ENCODE measurements at places on chromosomes 7 and 10.

DNA sequence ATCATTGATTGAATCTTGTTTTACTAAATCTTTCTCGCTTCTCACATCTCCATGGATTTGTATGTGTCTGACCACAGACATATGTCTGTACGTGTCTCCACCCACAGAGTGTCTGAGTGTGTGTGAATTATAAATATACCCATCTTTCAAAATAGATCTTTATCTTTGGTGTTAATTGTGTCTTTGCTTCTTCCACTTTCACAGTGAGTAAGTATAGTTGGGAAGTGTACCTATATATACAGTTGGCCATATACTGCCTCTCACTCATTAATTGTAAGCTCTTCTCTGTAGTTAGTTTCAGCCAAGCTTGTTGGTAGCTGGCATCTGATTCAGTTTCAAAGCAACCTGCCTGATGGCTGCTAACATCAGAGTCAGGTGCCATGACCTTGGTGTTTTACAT is 18.4 kb downstream of the EEPD1 start:
- DNase-seq: no peak

DNA sequence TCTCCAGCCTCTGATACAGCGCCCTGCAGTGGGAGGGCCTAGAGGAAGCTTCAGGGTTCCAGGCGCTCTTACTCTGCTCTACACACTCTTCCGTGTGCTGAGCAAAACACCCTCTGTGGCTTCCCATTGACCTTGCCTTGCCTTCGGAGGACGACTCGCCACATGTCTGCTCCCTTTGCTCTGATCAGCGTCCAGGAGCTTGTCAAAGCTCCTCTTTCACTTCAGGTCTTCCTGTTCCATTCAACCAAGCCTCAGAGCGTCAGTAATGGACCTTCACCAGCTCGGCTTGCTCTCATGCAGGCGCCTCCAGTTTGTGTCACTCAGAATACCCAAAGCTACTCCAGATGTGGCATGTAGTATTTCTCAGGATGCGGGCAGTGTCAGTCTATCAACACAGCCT is 173.9 kb downstream of the ARID5B start:
- no peak for DNase-seq

DNA sequence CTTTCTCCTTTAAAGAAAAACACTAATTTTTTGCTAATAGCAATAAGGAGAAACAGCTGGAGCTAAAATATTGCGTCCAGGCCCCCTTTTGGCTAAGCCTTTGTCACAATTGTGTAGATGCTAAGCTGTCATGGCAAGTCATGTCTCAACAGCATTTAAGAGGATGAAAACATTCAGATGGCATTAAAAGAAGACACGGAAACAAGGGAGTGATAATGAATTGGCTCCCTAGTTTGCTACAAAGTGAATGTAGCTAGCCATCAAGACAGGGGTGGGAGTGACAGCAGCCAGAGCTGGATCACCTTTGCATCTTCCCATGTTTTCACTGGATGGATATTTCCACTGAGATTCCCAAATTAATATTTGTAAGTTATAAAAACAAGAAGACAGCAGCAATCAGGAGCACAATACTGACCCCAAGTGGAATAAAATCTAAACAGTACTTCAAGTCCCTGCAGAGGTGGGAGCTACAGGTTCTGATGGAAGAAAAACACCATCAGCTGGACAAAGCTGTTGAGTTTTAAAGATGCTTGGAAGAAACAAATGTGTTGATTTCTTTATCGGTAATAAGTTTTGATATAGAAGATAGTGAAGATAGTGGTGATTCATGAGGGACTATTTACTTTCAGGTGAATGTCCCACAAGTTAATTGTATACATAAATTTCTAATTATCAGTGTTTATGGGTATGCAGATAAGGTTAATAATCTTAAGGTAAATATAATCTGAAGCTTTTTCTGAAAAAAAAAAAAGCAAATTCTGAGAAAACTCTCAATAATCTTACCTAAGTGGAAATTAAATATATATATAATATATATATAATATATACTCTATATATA is 129.4 kb downstream of the SLC16A9 start:
- DNase-seq: peak; percentile 63

DNA sequence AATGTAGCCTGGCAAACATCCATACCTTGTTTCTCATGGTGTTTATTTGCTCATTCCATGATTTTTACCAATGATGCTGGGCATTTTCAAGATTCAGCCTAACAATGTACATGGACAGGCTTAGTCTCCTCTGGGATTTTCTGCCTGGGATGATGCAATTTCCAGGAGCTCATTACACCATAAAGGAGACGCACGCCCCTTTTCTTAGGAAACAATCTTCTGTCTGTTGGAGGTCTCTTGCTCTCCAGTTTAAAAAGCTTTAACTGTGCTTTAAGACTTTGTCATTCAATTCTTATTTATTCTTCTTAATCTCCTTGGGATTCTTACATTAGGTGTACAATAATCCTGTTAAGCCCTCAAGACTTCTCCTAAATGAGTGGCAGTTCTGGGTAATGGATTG is 150.3 kb upstream of the NRP1 start:
- DNase-seq: peak; percentile 35

- DNase-seq: no peak
Observed at GRCh38 chr7:142002179-142002578, 6.5 kb downstream of the MGAM start.

GRCh38 chr7:3955751-3956696 is 655.0 kb downstream of the SDK1 start:
- peak; percentile 60 for DNase-seq

- no peak for DNase-seq
Observed at GRCh38 chr10:62414359-62414758, 40.2 kb downstream of the ZNF365 start.

DNA sequence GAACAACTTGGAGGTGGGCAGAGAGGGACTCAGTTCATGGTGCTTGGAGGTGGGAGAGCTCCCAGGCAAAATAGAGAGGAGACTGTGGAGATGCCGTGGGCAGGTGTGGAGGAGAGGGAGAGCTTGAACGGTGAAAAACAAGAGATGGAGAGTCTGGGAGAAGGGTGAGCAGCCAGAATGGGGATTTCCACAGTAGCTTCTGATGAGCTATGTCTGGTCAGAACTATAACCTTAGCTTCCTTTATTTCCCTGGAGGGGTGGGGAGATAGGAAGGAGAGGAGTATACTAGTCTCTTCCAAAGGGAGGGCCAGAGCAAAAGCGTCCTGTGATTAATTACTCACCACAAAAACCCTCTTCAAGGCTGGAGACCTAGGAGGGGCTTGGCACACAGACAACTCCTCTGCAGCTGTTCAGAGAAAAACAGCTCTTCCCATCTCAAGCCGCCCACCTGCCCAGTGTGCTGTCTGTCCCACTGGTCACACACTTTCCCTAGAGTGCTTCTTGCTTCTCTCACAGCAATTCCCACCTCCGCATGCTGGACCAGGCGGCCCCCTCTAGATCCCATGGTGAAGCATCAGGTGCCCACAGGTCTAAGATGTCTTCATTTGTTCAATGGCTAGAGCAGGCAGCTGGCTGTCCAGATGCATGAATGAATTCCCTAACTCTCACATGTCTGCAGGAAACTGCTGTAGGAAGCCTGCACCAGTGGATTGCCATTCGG is 41.9 kb downstream of the TAS2R41 start:
- peak; percentile 91 for DNase-seq

DNA sequence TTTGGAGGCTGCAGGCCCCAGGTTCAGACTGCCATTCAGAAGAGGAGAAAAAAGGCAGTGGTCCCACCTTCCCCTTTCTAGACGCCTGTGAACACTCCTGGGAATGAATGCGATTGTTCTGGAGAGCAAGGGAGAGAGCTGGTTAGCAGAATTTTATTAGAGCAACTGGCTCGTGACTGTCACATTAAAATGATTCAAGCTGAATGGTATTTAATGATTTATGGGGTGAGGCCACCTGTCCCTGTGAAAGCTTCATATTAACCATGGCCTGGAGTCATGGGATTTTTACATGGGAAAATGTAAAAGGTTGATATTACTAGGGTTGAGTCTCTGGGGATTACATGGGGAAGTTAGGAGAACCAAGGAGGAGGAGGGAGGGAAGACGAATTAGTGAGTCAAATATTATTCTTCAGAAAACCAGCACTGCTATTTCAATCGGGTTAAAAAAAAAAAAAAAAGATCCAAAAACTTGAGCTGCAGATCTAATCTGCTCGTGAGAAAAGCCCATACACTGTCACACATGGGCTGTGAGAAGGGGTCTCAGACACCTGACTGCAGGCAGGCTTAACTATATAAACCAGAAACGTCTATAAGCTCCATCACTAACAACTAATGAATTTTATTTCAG is 8.3 kb downstream of the CXCL12 start:
- DNase-seq: no peak

GRCh38 chr7:158108646-158109293 is 478.9 kb downstream of the PTPRN2 start:
- no peak for DNase-seq

- no peak for DNase-seq
Observed at GRCh38 chr10:6142644-6143043, 53.8 kb downstream of the RBM17 start.

- DNase-seq: no peak
Observed at GRCh38 chr7:21550076-21550475, 7.2 kb downstream of the DNAH11 start.

GRCh38 chr7:128830231-128831177 is at the start of gene FLNC:
TSS of gene FLNC (plus strand) at chr7:128830406. CDS start at chr7:128830638, 232 bp downstream.
- peak; percentile 80 for DNase-seq

DNA sequence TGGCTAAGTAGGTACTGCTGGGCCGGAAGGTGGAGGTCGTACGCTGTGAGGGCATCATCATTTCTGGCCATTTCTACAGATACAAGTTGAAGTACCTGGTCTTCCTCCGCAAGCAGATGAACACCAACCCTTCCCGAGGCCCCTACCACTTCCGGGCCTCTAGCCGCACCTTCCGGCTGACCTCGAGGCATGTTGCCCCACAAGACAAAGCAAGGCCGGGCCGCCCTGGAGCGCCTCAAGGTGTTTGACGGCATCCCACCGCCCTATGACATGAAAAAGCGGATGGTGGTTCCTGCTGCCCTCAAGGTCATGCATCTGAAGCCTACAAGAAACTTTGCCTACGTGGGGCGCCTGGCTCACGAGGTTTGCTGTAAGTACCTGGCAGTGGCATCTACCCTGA is 56.8 kb downstream of the ATXN7L1 start:
- DNase-seq: no peak

GRCh38 chr7:159331462-159331861 is 186.8 kb upstream of the VIPR2 start:
- no peak for DNase-seq

- DNase-seq: no peak
Observed at GRCh38 chr10:63673246-63673645, 152.0 kb downstream of the REEP3 start.

DNA sequence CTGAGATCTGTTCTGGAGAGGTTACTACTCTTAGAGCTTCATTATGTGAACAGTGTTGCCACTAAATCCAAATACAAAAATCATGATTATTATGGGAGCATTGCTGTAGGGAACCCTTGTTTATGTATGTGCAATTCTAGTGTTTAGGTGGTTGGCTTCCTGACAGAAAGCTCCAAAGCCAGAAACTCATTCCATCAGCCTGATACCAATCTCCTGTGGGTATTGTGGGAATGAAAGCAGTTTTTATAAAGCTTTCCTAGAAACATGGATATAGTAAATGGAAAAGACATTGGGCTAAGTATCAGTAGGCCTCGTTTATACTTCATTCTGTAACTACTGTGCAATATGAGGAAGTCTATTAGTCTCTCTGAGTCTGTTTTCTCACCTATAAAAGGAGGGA is 6.4 kb downstream of the SDK1 start:
- no peak for DNase-seq

- DNase-seq: peak; percentile 69
Observed at GRCh38 chr7:47945261-47946015, 2.8 kb downstream of the PKD1L1 start.

DNA sequence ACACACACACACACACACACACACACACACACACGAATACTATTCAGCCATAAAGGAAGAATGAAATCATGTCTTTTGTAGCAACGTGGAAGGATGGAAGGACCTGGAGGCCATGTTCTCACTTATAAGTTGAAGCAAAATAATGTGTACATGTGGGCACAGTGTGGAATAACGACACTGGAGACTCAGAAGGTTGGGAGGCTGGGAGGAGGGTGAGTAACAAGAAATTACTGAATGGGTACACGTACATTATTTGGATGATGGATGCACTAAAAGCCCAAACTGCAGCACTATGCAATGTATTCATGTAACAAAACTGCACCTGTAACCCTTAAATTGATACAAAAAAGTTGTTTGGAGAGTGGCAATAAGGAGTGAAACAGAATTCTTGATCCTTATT is 32.1 kb downstream of the KMT2C start:
- no peak for DNase-seq

All from astrocyte of the spinal cord (primary cell).